Activated naive CD8-positive, alpha-beta T cell treated with anti-CD3 and anti-CD28 coated beads for 36 hours (primary cell): ENCODE measurements at places on chromosomes 12 and 14. TPM values are rescaled to one million over a fixed set of nuclear protein-coding genes. Genes with fewer than 3 reads are reported as not detected.
A peak's percentile ranks its signal among the peaks of the same experiment; 100 is the strongest.

Gene KLRK1
- total RNA-seq, result 112 TPM

GRCh38 chr12:25903603-25904245, 54.8 kb upstream of the RASSF8 start:
- DNase-seq, result no peak

DNA sequence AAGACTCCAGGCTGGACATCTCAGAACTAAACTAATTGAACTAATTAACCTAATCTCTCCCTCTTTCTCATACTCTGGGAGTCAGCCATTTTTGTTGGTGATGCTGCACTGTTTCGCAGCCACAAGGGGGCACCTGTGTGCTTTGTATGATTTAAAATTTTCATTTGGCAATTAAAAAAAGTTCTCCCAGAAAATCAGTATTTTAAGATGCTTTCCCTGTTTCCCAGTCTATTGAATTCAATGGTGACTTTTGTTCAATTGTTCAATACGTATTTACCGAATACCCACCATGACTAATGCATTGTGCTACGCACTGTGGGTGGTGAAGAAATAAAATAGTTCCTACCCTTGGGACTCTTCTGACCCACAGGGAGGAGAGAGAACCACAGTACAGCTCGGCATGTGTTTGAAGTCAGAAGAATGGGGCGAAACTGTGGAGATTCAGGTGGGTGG, 63.7 kb downstream of the ZNF664 start:
- DNase-seq, result peak; percentile 11

Gene PRH2
- total RNA-seq, result not detected

DNA sequence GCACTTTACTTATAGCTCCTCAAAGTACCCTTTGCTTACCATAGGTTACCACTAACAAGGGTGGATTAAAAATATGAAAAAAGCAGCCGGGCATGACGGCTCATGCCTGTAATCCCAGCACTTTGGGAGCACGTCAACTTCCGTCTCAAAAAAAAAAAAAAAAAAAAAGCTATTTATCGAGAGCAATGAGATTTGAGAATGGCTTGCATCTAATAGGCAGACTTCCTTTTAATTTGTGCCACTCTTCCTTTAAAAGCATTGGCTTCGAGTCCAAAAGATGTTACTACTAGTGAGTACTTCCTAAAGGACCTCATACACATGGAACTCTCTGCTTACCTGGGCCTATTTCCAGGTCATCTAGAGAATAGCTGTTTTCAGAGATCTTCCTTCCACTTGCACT, 38.5 kb upstream of the CERS5 start:
- DNase-seq, result no peak

DNA sequence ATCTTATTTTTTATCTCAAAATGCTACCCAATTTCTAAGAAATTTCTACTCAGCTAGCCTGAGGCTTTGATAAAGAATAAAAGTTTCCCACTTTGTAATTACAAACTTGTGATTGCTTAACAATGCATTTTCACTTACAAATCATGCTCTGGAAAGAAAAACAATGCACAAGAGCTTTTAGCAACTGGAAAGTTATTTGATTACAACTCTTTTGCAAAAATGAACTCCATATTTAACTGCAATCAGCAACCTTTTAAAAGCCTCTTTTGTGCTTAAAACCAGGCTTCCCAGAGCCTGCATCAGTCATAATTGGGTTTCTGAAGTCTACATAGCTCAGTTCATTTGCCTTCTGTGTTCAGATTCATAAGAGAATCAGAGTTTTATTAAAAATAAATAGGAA, 395.2 kb downstream of the PAWR start:
- no peak for DNase-seq

DNA sequence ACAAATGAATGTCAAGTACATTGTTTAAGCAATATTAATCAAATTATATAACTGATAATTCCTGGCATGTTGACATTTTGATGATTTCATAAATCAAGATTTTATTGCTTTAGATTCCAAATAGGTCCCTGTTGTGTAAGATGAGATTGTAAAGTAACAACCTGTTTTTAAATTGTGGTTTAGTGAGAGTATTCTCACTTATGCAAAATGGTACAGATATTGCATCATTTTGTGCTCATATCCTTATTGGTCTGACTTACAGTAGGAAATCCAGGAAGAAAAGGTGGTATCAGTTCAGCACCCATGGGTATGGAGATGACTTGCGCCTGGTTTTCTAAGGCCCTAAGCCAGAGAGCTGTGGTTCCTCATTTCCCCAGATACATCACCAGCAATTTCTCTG, 165.5 kb downstream of the KIF21A start:
- no peak for DNase-seq

- peak; percentile 16 for DNase-seq
These were observed 16.1 kb downstream of the BCL11B start for GRCh38 chr14:99255621-99256482.

DNA sequence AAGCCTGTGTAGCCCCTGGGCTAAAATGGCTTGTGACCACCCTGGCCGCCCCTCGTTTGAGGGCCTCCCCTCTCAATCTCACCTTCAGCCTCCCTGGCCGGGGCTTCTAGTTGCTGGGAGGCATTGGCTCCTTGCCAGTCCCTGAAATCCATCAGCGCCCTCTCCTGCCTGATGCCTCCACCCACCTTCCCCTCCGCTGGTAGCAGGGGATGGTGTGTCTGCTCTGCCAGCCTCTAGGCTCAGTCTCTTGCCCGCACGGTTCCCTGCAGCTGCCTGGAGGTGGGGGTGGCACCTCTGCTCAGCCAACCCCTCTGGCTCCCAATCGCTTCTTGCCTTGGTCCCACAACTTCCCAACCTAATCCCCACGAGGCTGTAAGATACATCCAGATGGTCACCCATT, 167.9 kb downstream of the PHETA1 start:
- no peak for DNase-seq

GRCh38 chr12:64744422-64745258, 14.6 kb downstream of the GNS start:
- DNase-seq, result no peak

GRCh38 chr12:91404441-91404840, 221.8 kb upstream of the DCN start:
- no peak for DNase-seq

DNA sequence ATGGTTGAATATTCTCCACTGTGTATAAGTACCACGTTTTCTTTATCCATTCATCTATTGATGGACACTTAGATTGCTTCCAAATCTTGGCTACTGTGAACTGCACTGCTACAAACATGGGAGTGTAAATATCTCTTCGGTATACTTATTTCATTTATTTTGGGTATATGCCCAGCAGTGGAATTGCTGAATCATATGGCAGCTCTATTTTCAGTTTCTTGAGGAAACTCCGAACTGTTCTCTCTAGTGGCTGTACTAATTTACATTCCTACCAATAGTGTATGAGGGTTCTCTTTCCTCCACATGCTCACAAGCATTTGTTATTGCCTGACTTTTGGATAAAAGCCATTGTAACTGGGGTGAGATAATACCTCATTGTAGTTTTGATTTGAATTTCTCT, 623.1 kb upstream of the LRFN5 start:
- DNase-seq, result no peak

DNA sequence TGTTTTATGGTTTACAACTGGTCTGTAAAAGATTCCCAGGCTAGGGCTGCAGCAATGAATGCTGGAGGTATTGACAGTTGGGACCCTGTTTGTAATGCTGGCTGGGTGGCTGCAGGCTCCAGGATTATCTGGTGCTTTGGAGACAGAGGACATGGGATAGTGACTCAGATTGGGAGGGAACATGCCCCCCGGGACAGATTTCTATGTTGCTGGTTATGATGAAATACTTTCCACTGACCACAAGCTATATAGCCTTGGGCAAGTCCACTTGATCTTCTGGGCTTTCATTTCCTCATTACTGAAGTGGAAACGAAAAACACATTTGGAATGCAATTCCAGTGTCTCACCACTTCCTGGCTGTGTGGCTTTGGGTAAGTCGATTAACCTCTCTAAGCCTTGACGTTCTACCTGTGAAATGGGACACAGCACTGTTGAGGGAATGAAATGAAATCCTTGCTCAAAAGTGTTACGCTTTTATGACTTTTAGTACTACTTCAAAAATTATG, 6.3 kb upstream of the TPCN1 start:
- DNase-seq, result peak; percentile 27

DNA sequence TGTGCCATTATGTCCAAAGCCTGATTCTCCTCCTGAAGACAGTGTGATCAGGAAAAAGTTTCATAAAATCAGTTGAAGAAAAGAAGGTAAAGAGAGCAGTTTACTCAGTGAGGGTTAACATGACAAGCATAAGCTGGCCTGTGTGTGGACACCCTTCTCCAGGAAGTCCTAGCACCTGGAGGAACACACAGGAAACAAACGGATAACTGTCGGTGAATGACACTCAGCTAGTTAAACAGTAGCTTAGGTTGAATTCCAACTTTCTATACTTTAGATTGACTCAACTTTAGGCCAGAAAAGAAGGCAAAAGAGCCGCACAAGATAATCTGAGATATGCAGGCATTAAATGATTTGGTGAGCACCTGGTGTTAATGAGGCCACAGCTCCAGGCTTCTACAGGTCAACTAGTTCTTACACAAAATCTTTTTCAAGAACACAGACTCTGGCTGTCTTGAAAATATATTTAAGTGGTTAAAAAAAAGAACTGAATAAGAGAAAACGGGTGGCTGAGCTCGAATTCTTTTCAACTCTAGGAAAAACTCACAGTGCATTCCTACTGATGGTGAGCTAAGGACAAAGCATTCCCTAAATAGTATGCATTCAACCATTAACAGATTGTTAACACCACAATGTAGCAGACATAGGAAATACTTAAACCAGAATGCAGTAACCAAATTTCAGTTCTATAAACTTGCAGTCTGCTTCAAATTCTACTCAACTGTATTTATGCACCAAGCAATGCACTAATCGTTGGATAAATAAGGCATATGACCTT, 56.9 kb upstream of the TSPAN8 start:
- DNase-seq, result no peak

Gene LMO3
- not detected for total RNA-seq

Gene HOXC12
- not detected for total RNA-seq

Gene KRT79
- 0.96 TPM for total RNA-seq

- peak; percentile 88 for DNase-seq
These were observed 424 bp downstream of the TEDC1 start for GRCh38 chr14:105491366-105491973.

DNA sequence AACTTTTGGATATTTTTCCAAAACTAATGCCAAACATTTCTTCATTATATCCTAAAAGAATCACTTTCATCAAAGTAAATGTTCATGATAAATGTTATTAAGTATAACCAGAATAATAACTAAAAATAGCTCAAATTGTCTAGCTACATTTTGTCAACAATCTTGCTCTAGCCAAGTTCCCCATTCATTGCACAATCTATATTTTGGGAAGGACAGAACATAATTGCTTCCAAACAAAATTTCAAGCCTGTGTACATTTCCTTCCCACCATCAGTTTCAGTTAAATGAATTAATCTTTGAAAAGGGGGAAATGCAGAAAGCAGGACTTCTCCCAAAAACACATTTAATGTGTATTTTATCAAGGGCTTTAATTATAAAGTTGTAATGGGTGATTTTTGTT, 98.0 kb upstream of the PLEKHG7 start:
- DNase-seq, result no peak

Gene PSME1
- total RNA-seq, result 476 TPM

- peak; percentile 12 for DNase-seq
These were observed 14.1 kb downstream of the RILPL1 start for GRCh38 chr12:123519141-123520001.

GRCh38 chr12:89429528-89429927, 77.2 kb upstream of the DUSP6 start:
- no peak for DNase-seq

DNA sequence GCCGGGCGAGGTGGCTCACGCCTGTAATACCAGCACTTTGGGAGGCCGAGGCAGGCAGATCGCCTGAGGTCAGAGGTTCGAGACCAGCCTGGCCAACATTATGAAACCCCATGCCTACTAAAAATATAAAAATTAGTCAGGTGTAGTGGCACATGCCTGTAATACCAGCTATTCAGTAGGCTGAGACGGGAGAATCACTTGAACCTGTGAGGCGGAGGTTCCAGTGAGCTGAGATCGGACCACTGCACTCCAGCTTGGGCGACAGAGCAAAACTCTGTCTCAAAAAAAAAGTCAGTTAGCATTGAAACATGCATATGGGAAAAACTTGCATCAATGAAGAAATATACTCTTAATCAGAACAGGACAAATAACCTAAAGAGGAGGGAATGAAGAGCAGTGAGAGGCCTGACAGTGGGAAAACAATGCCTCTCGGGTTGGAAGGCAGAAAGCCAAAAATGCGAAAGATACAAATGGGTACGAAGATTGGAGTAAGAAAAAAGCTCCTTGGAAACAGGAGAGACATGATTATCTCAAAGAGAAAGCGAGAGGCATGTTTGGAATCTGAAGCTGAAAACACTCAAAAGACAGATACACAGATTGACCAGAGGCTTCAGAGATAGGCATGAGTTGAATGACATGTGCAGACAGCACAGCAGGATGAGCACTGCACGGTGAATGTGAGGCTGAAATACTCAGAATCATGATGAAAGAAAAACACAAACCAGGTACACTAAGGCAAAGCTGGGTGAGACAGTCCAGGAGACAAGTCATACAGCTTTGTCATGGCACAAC, 30.6 kb downstream of the RESF1 start:
- DNase-seq, result no peak

- DNase-seq, result no peak
These were observed 9.2 kb upstream of the NUAK1 start for GRCh38 chr12:106147956-106148355.

DNA sequence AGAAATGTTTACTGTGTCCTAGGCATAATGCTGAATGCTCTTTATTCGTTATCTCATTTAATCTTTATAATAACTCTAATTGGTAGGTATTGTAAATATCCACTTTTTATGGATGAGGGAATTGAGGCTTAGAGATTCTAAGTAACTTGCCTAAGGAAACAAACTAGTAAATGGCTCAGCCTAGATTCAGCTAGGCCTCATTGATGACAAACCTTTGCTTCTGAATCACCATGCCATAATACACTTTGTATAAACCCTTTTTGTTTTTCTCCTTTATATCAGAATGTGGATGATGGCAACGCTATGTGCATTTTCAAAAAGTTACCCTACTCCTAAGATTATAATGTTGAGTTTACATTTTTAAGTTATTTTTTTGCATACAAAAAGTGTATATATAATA, 34.0 kb downstream of the MNAT1 start:
- DNase-seq, result no peak

Gene TMEM233
- not detected for total RNA-seq

GRCh38 chr12:73186272-73186671, 914.1 kb downstream of the TRHDE start:
- DNase-seq, result no peak

DNA sequence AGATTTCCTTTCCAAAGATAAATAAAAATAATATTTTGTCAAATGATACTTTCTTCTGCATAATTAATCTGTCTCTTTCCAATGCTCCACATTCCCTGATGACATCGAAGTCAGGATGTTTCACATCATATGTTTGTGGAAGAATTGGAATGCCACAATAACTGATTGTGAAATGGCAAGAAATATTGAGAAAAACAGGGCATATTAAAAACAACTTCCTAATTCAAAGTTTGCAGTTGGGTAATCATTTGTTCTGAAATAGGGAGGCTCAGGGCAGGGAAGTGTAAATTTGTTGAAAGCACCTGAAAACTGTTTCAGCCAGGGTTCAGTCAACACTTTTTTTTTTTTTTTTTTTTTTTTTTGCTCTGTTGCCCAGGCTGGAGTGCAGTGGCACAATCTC, 50.7 kb downstream of the BCAT1 start:
- DNase-seq, result no peak

Gene TDRD9
- 0.54 TPM for total RNA-seq

Gene GLT1D1
- total RNA-seq, result 0.27 TPM

Gene GLT8D2
- 0.43 TPM for total RNA-seq
